Activated CD4-positive, alpha-beta T cell treated with anti-CD3 and anti-CD28 coated beads, Interleukin-2, Interleukin-4, amounts not matched to agents 100 ng/mL and 50 ng/mL, durations not matched to agents 16 hours and 8 hours (primary cell): ENCODE measurements at places on chromosomes 3 and 15.
A peak's percentile ranks its signal among the peaks of the same experiment; 100 is the strongest.

DNA sequence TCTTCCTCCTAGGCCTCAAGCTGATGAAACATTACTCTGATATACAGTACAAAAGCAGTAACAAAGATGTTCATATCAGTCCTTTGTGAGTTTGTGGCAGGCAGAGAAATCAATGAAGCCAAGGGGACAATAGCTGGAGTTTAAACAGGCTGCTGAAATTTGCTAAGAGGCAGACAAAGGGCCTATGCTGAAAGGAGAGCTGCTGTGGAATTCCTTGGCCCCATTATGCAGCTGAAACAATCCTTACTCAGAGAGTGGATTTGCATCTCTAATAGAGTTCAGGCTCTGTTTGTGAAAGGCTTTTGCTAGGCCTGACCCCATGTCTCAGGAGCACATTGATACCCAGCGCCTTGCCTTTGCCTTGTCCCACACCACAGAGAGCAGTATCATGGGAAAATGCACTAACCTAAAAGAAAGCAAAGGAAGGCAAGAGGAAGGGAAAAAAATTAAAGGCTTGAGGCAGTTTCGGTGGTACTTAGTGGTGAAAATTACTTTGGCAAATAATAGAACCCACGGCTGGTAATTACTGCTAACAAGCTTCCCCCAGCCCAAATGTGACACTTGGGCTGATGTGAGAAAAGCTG is 195.0 kb upstream of the EPHA3 start:
- DNase-seq: no peak

GRCh38 chr3:112459750-112460149 is 39.5 kb downstream of the BTLA start:
- peak; percentile 77 for DNase-seq

GRCh38 chr3:54427501-54427900 is 305.1 kb downstream of the CACNA2D3 start:
- DNase-seq: no peak

GRCh38 chr3:111650378-111651275 is 55.5 kb upstream of the ZBED2 start:
- no peak for DNase-seq

DNA sequence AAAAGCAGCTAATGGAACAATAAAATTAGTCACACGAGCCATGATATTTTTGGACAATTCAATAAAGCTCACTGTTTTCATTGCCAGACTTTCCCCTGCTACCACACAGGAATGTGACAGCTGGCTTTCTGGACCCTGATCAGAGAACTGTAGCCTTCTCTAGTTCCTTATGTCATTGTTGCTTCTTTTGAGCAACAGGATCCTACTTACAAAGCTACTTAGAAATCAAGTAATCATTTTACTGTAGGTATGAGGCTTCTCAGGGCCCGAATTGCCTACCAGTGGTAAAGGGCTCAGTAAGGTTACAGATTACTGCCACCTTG is 94.3 kb upstream of the AADACL2 start:
- no peak for DNase-seq
